ENCODE measurements at places on chromosomes 5 and 9.

DNA sequence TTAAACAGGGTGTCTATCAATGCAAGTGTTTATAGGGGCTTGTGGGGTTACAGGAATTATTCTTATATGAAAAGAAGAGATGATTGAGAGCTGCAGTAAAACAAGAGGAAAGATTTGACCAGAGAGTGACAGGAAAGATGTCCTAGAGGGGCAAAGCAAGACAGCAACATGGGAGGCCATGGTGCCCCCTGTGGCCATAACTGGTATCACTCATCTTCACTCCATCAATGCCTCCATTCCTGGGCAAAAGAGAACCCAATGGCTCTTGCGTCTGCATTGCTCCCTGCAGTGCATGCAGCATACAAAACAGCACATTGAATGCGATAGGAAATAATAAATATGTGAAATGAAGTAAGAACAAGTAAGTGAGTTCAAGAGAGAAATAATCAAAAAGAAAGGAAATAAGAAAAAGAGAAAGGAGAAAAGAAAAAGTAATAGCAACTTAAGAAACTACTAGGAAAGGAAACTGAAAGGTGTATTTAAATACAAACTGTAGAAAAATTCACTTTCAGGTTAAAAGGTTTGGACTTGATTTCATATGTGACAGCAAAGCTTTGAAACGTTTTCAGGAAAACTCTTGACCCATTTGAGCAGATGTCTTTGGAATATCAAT lies 206.6 kb downstream of the SEMA5A start:
- no peak for DNase-seq

- DNase-seq: no peak
Observed at GRCh38 chr9:74953235-74953751, 581 bp upstream of the C9orf40 start.

GRCh38 chr5:10339058-10339811 lies 14.3 kb upstream of the MARCHF6 start:
- DNase-seq: no peak

DNA sequence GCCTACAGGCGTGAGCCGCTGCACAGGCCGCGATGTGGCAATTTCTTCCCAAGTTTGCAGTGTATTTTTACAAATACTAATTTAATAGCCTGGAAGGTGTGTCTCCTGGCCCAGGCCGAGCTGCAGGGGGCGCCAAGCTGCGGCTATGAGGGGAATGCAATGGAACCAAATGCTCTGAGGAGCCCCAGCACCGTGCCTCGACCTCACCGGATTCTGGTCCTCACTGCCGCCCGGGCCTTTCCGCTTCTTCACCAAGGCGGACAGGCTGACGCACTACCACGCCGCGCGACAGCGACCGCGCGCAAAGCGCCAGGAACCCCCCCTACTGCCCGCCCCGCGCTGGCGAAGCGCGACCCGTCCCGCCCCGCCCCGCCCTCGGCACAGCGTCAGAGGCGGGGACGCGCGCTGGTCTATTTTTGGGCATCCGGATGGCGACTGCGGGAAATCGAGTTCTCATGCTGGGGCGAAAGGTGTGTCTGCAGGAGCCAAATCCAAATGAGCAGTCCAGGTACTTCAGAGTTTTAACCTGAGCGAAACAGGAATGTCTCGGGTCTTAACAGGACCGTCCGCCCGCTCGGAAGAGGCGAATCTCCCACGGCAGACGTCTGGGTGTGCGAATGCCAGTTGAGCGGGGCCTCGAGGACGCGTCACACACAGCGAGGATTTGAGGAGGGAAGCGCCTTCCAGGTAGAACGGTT lies 31.7 kb upstream of the PRXL2C start:
- DNase-seq: peak; percentile 49

DNA sequence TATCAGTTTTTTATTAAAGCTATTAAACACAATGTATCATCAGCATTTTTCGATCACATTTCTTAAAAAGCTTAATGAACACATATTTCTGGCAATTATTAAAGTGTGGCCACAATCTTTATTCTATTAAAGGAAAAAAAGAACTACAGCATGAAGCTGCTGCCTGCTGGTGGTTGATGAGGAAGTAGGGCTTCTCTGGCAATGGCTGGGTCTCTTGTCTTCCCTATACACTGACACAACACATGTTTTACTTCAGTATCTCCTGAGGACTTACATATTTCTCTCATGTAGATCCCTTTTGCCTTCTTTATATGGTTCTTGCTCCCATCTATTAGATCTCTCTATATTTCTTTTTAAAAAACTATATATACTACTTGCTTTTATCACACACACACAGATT lies 590.7 kb downstream of the RAB3C start:
- no peak for DNase-seq

- no peak for DNase-seq
Observed at GRCh38 chr5:568809-569208, 43.3 kb upstream of the CEP72 start.

DNA sequence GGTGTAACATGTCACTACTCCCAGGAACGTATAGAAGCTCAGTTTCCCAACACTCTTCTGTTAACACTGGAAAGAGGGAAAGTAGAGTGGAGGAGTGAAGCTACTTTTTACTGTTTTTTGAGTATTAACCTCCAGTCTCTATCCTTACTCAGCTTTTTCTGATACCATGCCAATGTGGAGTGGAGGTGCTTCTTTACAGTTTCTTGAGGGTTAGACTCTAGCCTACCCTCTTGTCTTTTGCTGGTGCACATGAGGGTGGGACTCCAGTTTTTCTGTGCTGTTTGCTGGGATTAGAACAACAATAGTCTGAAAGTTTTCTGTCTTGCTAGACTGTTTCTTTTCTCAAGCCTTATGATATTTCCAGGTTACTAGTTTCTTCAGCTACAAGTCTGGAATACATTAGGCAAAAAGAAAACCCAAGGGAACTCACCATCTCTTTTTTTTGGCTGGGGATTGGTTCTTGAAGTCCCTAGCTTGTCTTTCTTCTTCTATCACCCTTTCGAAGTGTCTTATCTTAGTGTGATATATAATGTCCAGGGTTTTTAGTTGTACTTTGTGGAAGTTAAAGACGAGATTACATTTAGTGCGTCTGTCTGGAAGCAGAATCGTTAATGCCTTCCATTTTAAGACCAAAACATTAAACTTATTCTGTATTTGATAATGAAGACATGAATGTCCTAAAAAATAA lies 35.9 kb downstream of the PRR16 start:
- DNase-seq: no peak

DNA sequence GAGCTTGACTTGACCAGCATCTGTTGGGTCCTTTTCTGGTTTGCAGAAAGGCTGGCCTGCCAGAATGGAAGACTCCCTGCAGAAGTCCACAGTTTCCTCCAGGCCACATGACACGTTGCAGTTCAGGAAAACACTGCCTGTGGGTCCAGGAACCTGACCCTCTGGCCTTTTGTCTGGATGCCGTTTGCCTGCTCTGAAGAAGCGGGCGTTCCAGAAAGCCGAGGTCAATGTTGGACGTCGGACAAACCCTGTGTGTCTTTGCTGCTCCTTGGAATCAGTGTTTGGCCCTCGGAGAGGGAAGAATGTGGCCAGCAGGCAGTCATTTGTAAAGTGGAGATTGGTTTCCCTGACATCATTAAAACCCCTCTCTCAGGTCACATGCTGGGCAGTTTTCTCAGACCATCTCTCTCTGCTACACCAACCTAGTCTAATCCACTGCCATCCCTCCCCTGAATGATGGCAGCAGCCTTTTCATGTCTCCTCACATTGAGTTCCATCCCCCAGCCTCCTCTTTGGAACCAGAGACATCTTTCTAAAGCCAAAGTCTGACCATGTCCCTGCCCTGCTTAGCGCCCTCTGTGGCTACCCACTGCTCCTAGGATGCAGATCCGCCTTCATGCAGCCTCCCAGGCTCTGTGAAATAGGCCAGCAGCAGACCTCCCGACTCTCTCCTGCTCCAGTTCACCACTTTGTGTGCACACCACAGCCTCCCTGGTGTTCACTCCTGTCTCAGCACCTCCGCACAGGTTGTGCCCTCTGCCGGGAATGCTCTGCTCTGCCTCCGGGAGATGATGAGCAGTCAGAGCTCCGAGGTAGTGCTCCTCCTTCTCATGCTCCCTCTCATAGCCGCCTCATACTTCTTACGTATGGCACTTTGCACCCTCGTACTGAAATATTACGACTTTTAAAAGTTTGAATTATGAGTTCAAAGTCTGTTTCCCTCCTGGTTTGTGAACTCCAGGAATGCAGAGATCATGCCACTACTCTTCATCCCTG lies 75.6 kb downstream of the RALGPS1 start:
- no peak for DNase-seq

Measured in stimulated activated CD8-positive, alpha-beta memory T cell treated with anti-CD3 and anti-CD28 coated beads, Interleukin-12 subunit alpha, Interleukin-12 subunit beta, amount 100 ng/mL, for 1 hour (primary cell).